Stimulated activated CD4-positive, alpha-beta T cell treated with anti-CD3 and anti-CD28 coated beads, Interleukin-4, amount 100 ng/mL, for 24 hours (primary cell): ENCODE measurements at places on chromosomes 6 and 20.

DNA sequence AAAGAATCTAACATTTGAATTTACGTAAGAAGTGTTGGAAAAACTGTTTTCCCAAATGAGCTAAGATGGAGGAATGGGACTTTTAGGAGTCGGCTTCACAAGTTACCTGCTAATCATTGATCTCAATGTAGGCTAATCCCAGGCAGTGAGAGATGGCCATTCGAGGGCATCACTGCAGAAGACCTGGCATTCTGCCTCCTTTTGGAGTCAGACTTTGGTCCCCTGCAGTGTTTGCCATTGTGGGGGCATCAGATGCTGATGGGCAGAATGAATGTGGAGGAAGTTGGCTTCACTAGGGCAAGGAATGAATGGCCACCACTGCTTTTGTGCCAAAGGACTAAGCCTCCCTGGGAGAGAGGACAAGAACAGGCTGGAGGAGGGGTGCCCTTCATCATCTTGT, 55.7 kb upstream of the NKX2-2 start:
- no peak for DNase-seq

DNA sequence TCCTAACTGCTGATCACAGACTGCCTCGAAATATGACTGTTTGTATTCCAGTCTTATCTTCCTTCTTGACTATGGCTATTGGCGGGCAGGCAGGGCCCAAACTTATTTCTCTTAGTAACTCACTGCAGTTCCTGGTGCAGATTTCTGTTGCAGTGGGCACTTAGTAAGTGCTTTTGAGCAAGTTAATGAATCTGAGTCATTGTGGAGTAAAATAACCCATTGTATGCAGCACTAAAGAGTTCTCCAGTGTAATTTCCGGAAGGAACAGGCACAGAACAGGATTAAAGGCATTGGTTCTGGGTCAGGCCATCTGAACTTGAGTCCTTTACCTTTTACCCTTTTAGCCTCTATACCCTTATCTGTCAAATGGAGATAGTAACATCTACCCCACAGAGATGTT, 23.6 kb downstream of the SLC35F1 start:
- no peak for DNase-seq

GRCh38 chr6:166381733-166382499, 824 bp downstream of the MPC1 start:
- peak; percentile 68 for DNase-seq

DNA sequence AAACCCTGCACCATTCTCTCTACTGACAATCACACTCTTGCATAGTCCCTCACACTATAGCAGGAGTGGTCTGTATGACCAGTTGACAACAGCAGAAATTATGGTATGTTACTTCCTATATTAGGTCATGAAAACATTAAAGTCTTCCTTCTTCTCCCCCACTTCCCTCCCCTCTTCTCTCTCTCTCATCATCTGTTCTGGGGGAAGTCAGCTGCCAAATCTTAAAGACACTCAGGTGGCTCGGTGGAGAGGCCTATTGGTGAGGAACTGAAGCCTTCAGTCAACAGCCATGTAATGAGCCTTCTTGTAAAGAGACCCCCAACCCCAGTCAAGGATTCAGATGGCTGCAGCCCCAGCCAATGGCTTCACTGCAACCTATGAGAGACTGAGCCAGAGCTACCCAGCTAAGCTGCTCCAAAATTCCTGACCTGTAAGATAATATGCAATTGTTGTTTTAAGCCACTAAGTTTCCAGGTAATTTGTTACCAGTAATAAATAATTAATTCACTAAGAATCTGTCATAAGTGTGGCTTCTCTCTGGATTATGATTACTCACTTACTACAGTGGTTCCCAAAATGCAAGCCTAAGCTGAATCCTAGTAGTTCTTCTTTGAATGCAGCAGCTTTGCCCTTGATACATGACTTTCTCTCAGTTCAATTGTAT, 11.2 kb upstream of the TSBP1 start:
- DNase-seq: no peak

DNA sequence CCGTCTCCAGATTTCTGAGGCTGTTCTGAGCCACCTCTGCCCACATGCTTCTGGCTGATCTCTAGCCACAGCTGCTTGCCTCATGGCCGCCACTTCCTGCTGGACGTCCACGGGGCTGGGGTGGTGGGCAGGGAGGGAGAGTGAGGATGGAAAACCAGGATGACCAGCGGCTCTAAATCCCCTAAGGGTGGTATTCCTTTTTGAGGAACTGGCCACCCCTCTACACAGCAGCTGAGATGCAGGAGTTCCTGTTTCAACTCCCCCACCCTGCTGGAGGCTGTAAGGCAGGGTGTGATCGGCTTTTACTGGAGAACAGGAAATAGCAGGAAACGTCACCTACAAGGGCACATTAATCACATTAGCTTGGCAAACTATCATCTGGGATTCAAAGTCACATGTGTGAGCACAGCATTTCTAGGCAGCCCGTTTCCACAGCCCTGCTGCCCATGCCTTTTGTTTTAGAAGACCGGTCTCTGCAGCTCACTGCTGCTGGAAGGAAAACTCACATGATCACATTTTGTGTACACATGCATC, 181.6 kb upstream of the ECI2 start:
- DNase-seq: no peak

DNA sequence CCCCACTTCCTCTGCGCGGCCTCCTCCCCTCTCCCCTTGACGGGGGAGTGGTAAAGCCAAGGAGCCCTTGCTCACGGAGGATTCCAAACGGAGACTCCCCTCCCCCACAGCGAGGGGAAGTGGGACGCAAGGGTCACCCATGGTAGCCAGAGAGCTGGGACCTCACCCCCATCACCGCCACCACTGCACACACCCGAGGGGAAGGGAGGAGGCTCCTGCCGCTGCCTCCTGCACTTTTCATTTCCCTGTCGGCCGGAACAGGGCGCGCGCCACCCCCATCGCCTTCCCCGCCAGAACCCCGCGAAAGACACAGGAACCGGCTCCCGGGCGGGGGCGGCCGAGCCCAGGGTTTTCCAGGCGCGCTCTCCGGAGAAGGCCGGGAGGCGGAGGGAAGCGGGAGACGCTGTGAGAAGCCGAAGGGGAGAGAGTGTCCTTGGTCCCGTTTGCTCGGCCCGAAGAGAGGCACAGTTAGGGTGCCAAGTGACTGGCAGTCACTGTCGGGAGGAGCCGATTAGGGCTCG, 789 bp downstream of the CCND3 start:
- DNase-seq: peak; percentile 56

DNA sequence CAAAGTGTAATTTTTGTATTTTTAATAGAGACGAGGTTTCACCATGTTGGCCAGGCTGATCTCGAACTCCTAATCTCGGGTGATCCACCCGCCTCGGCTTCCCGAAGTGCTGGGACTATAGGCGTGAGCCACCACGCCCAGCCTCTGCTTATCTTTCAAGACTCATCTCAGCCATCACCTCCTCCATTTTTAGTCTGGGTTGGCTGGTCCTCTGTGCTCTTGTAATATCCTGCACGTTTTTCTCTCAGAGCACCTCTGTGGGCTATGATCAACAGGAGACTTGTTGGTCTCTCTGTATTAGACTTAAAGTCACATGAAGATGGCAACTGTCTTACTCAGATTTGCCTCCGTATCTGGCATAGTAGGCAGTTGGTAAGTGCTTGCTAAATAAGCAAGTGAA, 7.6 kb downstream of the NOTCH4 start:
- no peak for DNase-seq

GRCh38 chr6:33075208-33075567, 602 bp upstream of the HLA-DPB1 start:
- no peak for DNase-seq

- no peak for DNase-seq
Measured at GRCh38 chr6:121615493-121615892, 180.0 kb downstream of the GJA1 start.

DNA sequence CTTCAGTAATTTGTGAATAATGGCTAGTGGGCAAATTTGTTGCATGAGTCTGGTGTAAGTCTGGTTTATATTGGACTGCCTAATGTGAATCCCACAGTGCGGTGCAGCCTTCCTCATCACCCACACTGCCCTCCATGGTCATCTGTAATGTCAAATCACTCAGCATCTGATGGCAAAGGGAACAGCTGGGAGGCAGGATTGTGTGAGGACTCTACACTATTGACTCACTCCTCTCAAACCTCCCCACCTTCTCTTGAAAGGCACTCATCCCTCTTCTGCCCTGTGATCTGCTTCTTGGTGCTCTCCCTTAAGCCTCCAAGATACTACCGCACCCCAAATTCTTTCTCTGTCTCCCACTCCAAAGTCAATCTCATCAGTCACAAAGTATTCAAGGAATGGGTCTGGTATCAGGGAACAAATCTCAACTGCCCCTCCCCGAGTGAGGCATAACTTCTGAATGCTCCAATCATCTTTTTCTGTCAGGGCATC, 146.0 kb upstream of the BEND6 start:
- no peak for DNase-seq

DNA sequence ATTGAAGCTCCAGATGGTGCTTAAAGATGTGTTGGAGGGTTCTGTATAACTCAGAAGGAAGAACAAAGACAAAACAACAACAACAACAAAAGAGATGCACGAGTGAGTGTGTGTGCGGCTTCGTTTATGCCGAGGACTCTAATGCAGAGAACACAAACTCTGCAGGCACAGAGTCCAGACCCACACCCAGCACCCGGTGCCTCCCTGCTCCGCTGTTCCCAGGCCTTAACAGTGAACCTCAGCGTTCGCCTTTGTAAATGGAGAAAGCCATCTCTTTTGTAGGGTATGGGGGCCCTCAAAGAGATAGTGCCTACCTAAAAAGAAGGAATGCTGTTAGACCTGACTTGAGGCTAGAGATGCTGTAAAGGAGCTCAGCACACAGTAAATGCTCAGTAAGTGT, 243.3 kb downstream of the ERMARD start:
- DNase-seq: no peak

GRCh38 chr6:21831521-21832291, 238.2 kb downstream of the SOX4 start:
- no peak for DNase-seq

- no peak for DNase-seq
Measured at GRCh38 chr6:159499034-159499433, 194.0 kb downstream of the SOD2 start.

DNA sequence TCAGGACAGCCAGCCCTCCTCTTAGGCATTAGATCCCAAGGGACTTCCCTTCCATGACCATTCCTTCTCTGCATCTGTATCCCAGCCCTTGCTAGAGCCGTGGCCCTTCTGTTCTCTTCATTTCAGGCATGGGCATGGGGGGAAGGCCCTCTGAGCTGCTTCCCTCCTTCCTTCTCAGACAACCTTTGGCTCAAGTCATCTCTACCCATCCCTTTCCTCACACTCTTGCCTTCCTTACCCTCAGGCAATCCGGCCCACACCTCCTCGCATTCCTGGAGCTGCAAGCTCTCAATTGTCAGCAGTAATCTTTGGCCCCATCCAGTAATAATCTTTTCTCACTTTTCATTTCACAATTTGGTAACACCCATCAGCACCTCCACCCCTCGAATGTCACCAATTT, 426.9 kb upstream of the JARID2 start:
- no peak for DNase-seq

DNA sequence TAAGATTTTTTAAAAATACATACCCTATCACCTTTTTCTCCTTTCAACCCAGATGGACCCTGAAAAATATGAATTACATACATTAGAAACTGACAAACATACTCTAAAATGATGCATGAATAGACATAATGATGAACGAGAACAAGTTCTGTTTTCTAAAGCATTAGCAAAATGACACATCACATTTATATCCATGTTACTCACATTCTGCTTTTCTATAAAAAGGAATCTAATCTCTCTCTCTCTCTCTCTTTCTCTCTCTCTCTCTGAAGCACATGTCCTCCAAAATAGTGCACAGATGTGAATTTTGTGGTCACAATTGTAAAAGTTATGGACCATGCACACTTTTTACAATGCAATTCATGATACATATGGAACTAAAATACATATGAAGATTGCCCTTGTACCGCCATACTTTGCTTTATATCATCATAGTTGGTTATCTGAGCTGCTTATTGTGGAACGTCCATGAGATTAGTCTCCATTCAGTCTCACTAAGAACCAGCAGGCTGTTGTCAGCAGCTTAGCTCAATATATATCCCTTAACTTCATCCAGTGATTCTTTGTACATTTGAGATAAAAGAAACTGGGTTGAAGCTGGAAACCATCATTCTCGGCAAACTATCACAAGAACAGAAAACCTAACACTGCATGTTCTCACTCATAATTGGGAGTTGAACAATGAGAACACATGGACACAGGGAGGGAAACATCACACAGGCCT, 114.2 kb downstream of the COL12A1 start:
- DNase-seq: no peak

GRCh38 chr6:87089135-87089534, 5.8 kb downstream of the CGA start:
- DNase-seq: no peak

- no peak for DNase-seq
Measured at GRCh38 chr20:2399390-2399789, 18.7 kb downstream of the TGM6 start.
